ENCODE measurements at places on chromosomes 5 and 9. TPM values are rescaled to one million over a fixed set of nuclear protein-coding genes. Genes with fewer than 3 reads are reported as not detected.
A peak's percentile ranks its signal among the peaks of the same experiment; 100 is the strongest.

Gene ESM1
- 1.8 TPM for total RNA-seq

Gene TAF1L
- total RNA-seq = under 0.01 TPM

Gene FAM221B
- not detected for total RNA-seq

Gene LCN6
- total RNA-seq = not detected

Gene SYNPO
- 6.6 TPM for total RNA-seq

Gene HK3
- under 0.01 TPM for total RNA-seq

Gene SLCO4C1
- under 0.01 TPM for total RNA-seq

Gene IFNK
- total RNA-seq = not detected

Gene SLC46A2
- not detected for total RNA-seq

Gene FABP6
- total RNA-seq = not detected

Gene FCN1
- total RNA-seq = not detected

Gene PCDHGA5
- 2.6 TPM for total RNA-seq

Gene SMIM15
- total RNA-seq = 42.4 TPM

Gene KLF4
- 22.9 TPM for total RNA-seq

- DNase-seq = peak; percentile 70
These were observed 837 bp downstream of the UIMC1 start for GRCh38 chr5:177005619-177006264.

- DNase-seq = no peak
These were observed 422.7 kb upstream of the GRAMD2B start for GRCh38 chr5:126000507-126000906.

DNA sequence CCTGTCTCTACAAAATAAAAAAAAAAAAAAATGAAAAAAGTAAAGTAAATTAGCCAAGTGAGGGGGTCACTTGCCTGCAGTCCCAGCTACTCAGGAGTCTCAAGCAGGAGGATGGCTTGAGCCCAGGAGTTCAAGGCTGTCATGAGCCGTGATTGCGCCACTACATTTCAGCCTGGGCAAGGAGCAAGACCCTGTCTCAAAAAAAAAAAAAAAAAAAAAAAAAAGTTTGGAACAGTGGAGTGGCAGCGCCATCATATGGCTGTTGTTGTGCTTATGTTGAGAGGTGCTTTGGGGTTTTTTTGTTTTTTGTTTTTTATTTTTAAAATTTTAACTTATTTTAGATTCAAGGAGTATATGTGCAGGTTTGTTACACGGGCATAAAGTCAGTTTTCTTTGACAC, 3.6 kb downstream of the BRIX1 start:
- DNase-seq = no peak

DNA sequence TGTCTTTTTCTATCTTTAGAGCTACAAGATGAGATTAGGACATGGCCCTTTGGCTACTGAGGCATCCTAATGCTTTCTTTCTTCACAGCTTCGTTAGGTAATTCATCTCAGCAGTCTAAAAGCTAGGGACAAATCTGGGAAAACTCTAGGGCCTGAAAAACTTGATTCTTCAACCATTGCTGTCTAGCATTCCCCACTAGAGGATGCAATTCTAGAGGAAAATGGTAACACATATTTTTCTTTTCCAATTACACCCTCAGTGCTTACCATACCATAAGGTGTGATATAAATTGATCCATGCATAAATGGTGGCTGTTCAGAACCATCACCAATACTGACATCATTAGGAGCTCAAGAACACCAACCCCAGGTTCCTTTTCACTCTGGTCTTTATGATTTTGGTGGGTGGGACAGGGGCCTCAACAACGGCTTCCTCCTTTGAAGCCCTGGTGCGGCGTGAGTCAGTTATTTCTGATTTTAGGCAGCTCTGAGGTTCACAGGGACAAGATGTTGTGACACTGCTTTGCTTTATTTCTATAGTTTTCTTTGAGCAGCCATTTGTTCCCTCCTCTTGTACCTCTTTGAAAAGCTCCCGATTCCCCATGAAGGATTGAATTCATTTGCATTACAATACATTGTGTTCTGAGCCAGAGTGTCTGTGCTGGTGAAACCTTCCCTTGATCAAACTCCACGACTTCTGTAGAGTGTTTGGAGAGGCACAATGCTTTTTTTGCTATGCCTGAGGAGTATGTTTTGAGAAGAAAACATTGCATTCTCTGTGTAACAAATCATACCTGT, 526.0 kb upstream of the TRPC7 start:
- DNase-seq = no peak

GRCh38 chr5:1510631-1511030, 13.1 kb downstream of the LPCAT1 start:
- DNase-seq = no peak

- DNase-seq = peak; percentile 61
These were observed 267.6 kb downstream of the SPOCK1 start for GRCh38 chr5:137231540-137231939.

DNA sequence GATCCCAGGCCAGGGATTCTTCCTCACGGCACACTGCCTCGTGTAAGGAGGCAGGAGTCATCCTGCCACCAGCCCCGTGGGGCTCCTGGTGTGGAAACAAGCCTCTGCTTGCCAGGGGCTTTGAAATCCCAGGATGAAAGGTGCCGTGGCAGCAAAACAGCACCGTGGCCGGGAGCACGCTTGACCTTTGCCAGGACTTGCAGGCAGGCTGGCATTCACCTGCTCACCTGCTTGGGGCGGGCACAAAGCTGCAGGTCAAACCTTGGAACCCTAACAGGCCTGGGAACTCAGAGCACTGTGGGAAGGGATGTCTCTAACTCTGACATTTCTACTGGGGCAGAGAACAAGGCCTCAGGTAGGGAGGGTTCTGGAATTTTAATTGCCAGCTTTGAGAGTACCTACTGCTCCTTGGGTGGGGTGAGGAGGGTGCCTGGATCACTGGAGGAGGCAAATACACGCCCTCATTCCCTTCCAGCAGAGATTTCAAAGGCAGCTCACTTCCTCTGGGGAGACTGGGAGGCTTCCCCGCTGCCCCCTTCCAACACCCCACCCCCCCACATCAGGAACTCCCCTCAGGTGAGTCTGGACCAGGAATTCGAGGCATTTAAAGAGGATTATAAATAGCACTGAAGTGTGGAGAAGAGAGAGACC, 45.6 kb upstream of the STXBP1 start:
- no peak for DNase-seq

DNA sequence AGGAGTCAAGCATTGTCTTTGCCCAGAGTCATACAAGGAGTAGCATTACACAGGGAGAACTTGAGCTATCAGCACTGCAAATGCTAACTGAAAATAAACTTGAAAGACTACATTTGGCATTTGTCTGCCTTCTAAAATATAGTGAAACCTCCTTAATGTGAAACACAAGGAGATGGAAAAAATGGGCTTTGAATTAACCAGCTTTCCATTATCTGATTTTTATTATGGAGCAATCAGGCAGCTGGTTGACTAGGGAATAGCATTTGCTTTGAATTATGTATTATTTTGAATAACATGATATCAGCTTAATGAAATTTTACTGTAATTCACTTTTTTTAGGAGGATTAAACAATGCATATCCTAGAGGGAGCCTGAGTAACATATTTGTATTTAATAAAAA, 130.8 kb downstream of the GDNF start:
- no peak for DNase-seq

DNA sequence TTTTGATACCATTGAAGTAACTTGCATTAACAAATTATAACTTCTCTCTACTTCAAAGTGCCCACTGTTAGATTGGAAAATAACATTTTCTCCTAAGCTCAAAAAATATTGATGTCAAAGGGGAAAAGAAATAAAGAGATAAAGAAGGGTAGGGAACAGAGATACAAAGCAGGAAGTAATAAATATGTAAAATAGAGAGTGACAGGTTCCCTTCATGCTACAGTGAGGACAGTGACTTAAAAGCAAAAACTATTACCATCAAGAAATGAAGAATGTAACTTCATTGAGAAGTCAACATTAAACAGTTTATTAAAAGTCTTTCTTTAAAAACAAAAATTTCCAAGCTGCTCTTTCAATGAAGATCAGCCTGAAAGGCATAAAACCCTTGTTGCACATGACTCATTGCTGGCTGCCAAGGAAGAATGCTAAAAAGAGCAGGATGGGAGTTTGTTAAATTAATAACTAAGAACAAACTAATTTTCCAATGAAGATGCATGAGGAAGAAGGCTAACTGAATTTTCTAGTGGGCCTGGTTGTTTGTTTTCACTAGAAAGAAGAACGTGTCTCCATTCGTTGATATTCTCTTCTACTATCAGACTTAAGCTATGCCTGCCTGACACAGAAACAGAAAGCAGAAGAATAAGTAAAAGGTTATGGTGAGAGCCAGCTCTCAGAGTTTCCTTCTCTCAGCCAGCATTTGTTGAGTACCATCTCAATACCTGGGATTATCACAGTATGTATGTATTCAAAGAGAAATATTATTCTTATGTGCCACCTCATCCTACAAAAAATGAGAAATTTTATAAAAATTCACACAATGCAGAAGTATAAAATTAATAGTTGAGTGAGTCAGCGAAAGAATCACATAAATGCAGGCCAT, 197.8 kb upstream of the NREP start:
- DNase-seq = peak; percentile 39

DNA sequence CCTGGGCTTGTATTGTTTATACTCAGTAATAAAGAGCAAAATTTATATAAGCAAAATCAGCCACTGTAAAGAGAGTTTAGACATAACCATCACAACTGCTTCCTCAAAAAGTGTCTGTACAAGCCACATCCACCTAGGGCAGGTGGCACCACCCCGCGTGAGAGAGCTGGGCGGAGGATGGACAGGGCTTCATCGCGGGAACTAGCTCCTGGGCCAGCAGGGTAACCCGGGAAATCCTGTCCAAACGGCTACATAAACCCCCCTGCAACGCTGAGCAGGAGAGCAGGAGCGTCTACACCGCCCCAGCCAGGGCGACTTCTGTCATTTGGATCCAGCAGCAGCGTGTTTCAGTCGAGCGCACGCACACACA, 1.3 kb downstream of the SLC6A3 start:
- no peak for DNase-seq

DNA sequence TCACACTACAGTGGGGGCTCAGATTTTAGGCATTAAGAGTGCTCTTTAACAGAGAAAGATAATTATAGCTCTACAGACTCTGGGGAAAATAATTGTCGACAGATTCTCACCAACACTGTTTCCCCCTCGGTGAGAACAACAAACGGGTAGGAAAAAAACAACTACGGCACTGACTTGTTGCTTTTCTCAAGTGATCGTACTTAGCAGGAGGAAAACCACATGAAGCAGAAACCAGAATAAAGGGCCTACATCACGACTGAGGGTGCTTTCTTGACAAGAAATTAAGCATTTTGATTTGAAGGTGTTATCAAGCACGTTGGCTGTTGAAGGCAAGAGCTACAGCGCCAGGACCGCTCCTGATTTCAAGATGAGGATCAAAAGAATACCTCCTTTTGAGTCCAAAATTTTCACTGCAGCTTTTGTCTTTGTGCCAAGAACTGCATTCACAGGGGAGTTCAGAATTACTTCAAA, 27.2 kb upstream of the CER1 start:
- DNase-seq = no peak

DNA sequence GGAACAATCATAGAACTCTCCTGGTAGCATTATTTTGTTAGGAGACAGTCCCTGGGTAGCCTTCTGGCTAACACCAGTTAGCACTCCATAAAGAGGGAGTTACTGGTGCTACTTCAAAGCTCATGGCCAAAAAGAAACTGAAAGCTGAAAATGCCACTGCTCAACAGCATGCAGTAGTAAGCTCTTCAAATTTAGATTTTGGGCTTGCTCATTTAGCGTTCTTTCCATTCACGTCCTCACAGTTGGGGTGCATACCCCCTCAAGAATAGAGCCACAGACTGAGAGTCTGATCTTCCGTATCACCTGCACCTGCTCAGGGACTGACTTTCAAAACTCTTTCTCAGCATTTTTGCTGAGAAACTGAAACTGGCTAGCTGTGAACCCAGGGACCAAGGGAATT, 24.7 kb downstream of the NTRK2 start:
- no peak for DNase-seq

- peak; percentile 47 for DNase-seq
These were observed 33.1 kb upstream of the SPIN1 start for GRCh38 chr9:88355166-88355565.

GRCh38 chr5:93789173-93790067, 48.0 kb upstream of the POU5F2 start:
- peak; percentile 85 for DNase-seq

DNA sequence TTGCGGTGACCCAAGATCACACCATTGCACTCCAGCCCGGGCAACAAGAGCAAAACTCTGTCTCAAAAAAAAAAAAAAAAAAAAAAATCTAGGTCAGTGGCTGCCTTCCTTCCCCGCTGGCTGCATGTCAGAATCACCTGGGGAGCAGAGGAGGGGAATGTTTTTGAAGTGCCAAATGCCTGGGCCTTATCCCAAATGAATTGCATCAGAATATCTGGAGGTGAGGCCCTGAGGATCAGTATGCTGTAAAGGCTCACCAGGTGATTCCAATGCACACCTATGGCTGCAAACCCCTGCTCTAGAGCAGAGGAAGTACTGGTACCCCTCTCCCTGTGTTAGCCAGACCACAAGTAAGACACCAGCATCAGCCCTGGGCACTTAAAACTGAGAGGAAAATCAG, 44.7 kb upstream of the GABRP start:
- no peak for DNase-seq

- peak; percentile 93 for DNase-seq
These were observed 160.1 kb upstream of the ZNF608 start for GRCh38 chr5:124906339-124907097.

- DNase-seq = no peak
These were observed 94.3 kb downstream of the STRBP start for GRCh38 chr9:123174079-123174478.

- no peak for DNase-seq
These were observed 404 bp downstream of the MRNIP start for GRCh38 chr5:179858241-179858585.

DNA sequence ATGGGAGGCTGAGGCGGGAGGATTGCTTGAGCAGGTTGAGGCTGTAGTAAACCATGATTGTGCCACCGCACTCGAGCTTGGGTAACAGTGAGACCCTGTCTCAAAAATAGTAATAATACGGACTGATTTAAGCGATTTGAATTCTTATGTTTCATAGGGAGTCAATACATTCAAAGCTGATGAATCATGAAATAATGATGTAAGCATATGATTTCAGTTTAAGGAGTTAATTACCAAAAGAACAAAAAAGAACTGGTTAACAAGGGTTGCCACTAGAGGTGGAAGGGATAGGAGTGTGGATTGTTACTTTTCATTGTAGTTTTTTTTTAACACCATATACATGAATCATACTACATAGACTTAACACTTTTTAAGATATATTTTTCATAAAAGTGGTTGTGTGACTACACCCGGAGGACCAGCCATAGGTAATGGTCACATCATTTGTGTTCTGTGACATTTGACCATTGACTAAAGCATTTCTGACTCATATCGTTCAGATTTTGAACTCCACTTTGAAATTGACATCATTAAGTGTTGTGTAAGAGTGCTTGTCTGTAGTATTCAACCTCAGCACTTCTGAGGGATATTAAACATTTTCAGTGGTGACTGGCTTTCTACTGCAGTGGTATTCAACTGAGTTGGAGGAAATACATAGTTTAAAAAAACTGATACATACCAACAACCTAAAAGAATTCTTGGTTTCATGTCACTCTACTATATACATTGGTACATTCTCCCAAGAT, 7.0 kb downstream of the TRMT10B start:
- peak; percentile 80 for DNase-seq

DNA sequence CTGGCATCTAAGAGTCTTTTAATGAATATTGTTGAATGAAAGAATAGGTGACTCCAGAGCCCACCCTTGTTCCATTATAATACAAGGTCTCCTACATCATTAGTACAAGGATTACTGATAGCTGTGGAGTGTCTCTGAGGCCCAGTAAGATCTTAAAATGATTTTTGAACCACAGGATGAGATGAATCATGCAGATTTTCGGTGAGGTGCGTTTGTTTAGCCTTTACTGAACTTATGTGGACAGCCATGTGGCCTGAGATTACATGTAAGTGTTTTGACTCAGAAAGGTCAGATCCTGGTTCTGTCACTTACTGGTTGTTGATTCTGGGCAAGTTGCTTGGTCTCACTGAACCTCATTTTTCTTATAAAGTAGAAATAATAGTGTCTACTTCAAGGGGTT, 21.6 kb downstream of the NFX1 start:
- DNase-seq = peak; percentile 27
